ENCODE measurements at places on chromosomes 7 and 10.

GRCh38 chr10:31526681-31527080, 207.7 kb downstream of the ZEB1 start:
- no peak for DNase-seq

DNA sequence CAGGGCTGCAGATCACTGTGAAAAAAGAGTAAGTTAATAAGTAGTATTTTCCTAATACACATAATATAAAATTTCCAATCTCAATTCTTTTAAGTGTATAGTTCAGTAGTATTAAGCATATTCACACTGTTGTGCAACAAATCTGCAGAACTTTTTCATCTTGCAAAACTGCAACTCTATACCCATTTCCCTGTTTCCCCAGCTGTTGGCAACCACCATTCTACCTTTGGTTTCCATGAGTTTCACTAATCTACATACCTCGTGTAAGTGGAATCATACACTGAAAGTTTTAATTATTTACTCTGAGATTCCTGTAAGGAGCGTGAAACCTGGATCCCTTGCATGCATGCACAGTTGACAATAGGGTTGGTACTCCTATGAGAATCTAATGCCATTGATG, 155.4 kb downstream of the ZPBP start:
- no peak for DNase-seq

DNA sequence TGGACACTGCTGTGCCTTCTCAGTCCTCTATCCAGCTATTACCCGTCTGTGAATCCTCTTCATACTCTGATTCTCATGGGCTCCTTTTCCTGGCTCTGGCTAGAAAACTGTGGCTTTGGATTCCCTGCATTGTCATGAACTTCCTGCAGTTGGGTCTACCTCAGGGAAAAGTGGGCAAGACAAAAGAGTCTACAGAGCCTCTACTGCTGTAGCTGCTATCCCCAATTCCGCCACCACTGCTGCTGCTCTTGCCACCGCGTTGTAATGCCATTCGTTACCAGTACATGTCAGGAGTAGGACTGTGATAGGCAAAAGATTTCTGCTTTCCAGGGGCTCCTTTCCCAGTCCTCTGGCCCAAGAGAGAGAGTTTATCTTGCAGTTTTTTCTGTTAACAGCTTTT, 23.9 kb upstream of the PPP1R17 start:
- no peak for DNase-seq

GRCh38 chr10:62059217-62059920, 157.9 kb downstream of the ARID5B start:
- DNase-seq, result no peak

DNA sequence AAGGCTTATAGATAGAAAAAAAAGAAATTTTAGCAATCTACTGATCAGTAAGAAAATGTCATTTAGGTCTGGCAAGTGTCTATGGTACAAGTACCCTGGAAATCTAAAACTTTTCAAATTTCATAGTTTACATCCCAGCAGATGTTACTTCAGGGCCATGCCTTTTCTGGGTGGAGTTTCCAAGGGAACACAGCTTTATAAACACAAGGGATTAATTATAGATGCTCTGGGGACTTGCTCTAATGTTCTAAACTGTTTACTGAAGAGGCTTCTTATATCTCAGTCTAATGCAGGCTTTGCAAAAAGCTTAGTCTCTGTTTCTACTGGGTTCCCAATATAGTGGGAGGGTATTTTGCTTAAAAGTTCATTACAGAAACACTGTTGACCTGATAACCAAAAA, 3.1 kb downstream of the CD36 start:
- no peak for DNase-seq

GRCh38 chr10:49310460-49310859, 11.5 kb downstream of the C10orf71 start:
- DNase-seq, result no peak

DNA sequence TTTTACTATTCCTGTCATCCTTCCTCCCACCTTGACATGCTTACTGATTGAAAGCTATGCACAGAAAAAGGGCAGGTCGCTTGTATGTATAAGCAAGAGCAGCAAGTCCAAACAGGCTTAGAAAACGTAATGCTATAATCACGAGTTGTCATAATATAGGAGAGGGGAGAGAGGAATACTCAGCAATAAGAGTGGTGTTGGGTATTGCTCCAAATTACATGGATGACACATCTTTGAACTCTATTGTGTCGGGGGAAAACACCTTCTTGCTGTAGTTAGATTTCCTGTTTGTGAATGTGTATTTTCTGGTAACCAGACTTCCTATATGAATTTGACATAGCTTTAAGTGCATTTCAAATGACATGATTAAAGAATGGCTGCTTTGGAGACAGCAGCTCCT, 7.5 kb downstream of the MET start:
- DNase-seq, result no peak
